CD4-positive, alpha-beta T cell treated with Interleukin-4 for 4 hours (primary cell): ENCODE measurements at places on chromosomes 7 and 10.

- DNase-seq, result no peak
Observed at GRCh38 chr7:157559596-157560257, 222.9 kb downstream of the DNAJB6 start.

- DNase-seq, result no peak
Observed at GRCh38 chr10:986881-987619, 1.2 kb upstream of the GTPBP4 start.

DNA sequence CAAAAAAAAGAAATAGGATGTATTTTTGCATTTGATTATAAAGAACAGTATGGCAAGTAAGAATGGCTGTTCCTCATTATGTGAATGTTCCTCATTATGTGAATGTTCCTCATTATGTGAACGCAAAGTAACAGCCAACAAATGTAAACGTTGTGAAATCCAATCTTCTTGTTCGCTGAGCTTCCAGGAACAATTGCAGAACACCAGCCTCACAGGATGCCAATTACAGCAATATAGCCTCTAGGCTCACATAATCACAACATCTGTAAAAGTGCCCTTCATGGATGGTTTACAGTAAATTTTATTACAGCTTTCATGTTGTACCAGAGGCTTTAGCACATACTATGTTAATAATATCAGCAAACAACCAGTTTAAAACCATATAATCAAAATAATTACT, 71.6 kb downstream of the THSD7A start:
- DNase-seq, result no peak

DNA sequence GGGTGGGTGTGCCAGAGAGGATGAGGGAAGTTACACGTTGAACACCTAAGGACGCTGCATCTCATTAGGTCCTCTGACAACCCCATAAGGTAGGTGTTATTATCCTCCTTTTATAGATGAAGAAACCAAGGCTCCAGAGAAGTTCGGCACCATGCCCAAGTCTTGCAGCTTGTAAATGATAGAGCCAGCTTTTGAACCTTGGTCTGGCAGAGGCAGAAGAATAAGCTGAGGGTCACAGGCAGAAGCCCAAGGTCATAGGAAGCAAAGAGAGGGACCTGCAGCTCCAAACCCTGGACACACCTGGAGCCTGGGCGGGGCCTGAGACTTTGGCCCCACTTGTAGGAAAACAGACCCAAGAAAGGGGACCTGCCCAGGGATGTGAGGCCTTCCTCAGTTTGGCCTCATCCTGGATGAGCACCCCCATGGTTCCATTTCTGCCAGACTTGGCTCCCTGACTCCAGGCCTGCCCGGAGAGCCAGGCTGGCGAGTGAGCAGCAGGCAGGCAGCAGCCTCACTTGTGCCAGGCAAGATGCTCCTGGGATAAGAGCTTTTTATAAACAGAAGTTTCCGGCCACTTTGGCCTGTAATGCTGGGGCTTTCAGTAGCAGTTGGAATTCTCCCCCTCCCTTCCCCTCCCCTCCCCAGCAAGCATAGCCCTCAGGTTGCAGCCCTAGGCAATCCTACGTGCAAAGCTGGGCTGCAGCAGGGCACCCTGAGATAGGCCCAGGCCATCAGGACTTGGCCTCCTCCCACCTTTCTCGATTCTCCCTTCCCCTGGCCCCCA, 2.4 kb downstream of the KCNH2 start:
- no peak for DNase-seq

DNA sequence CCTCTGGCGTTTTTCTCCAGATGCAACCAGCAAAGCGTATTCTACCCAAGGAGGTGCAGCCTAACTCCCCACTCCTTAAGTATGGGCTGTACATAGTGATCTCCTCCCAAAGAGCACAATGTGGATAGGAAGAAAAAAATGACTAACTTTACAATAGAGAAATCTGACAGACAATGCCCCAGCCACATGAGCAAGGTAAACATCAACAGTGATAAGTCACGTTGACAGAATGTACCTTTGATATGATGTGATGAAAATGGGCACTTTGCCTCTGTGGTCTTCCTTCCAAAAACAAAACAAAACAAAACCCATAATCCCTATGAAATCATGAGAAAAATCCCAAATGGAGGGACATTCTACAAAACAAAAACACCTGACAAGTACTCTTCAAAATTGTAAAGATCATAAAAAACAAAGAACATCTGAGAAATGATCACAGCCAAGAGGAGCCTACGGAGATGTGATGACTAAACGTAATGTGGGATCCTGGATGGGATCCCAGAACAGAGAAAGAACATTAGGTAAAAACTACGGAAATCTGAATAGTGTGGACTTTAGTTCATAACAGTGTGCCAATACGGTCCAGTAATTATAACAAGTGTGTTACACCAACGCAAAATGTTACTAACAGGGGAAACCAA, 50.6 kb downstream of the ABLIM1 start:
- DNase-seq, result no peak

- no peak for DNase-seq
Observed at GRCh38 chr10:101901340-101901739, 57.7 kb upstream of the KCNIP2 start.
